ENCODE measurements at places on chromosomes 4 and X.

GRCh38 chrX:41308884-41309647 lies 24.9 kb upstream of the DDX3X start:
- no peak for DNase-seq

GRCh38 chr4:158739600-158739999 lies 16.4 kb upstream of the PPID start:
- DNase-seq = no peak

- DNase-seq = peak; percentile 23
Observed at GRCh38 chr4:176575141-176575730, 217.5 kb downstream of the VEGFC start.

DNA sequence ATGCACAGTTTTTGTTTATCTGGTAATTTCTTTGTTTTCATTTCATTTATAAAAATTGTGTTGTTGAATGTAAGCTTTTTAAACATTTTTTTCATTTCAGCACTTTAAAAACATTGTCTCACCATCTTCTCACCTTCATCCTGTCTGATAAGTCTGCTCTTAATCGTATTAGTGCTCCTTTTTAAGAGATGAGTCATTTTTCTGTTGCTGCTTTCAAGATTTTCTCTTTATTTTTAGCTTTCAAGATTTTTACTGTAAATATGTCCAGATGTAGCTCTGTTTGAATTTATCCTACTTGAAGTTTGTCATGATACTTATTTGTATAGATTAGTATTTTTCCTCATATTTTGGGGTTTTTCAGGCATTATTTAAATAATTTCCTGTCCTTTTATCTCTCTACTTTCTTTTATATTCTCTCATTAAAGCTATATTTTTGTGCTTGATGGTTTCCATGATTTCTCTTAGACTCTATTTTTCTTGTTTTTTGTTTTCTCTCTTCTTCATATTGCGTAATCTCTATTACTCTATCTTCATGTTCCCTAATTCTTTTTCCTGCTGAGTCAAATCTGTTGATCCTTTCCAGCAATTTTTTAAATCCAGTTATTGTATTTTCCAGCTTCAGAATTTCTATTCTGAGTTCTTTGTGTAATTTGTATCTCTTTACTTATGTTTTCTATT lies 1400.4 kb upstream of the PCDH7 start:
- no peak for DNase-seq

- no peak for DNase-seq
Observed at GRCh38 chr4:150149381-150149780, 71.1 kb downstream of the DCLK2 start.

DNA sequence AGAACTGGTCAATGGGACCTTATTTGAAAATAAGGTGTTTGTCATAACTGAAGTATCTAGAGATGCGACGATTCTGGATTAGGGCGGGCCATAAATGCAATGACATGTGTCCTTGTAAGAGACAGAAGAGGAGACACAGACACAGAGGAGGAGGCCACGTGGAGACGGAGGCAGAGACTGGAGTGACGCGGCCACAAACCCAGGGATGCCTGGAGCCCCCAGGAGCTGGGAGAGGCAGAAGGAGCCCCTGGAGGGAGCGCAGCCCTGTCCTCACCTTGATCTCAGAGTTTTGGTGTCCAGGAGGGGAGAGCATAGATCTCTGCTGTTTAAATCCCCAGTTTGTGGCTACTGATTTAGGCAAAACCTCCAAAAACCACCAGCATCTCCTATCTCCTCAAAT lies 5.0 kb downstream of the GTPBP6 start:
- DNase-seq = no peak

- no peak for DNase-seq
Observed at GRCh38 chr4:182400790-182401189, 157.6 kb downstream of the TENM3 start.
